ENCODE measurements at places on chromosomes 2 and 18. TPM values are rescaled to one million over a fixed set of nuclear protein-coding genes. Genes with fewer than 3 reads are reported as not detected.

GATA6 gene
- total RNA-seq, result 14.4 TPM

ZNF521 gene
- 28.2 TPM for total RNA-seq

TTC27 gene
- total RNA-seq, result 12.6 TPM

ALPG gene
- total RNA-seq, result not detected

HOXD12 gene
- not detected for total RNA-seq

Measured in thyroid gland (tissue), 4 donors.